ENCODE measurements at places on chromosomes 6 and 20.
A peak's percentile ranks its signal among the peaks of the same experiment; 100 is the strongest.

- no peak for DNase-seq
These were observed 32.5 kb downstream of the VSTM2L start for GRCh38 chr20:37935435-37935834.

DNA sequence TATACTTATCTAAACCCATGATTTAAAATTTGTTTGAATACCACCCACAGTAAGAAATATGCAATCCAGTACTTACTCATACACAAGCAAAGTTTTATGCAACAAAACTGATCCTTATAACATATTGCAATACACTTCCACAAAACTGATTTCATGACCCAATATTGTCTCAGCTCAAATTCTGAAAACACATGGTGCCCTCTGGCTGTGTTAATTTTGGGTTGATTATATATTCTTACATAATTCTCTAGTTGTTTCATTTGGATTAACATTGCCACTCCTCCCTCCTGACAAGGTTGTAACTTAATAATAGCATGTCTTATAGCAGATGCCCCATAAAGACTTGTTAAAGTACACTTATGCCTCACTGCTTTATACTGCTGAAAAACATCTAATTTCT, 73.0 kb upstream of the TULP1 start:
- DNase-seq = no peak

- DNase-seq = peak; percentile 47
These were observed 83.9 kb downstream of the SOD2 start for GRCh38 chr6:159608961-159609651.

- DNase-seq = no peak
These were observed 622.6 kb upstream of the PTCHD4 start for GRCh38 chr6:48733581-48733980.

DNA sequence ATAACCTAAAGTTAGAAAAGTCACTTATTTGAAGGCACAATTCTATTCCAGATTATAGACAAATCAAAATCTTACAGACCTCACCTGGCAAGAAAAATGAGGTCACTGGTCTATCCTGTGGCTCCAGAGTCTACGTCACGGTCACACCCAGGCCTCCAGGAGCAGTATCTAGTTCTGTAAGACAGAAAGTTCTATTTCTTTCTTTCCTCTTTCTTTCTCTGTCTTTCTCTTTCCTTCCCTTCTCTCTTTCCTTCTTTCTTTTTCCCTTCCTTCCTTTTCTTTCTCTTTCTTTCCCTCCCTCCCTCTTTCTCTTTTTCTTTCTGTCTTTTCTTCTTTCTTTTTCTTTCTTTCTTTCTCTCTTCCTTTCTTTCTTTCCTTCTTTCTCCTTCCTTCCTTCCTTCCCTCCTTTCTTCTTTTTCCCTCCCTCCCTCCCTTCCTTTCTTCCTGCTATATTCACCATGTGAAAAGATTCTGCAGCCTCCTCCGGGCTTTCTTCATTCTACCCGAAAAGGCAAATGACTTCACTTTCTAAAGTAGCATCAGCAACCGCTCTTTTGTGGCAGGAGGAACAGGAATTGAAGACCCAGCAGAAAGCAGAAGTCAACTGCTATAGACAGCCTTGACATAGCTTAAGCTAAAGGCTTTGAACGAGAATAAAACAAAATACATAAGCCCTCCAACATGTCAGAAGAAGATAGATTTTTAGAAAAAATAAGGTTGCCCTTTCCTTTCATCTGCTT, 83.9 kb upstream of the SIRPG start:
- DNase-seq = no peak

- DNase-seq = no peak
These were observed 118.2 kb downstream of the SLC16A10 start for GRCh38 chr6:111205502-111205901.

GRCh38 chr6:118649918-118650581, 1.3 kb downstream of the CEP85L start:
- DNase-seq = peak; percentile 58

GRCh38 chr20:58826271-58826670, 24.4 kb downstream of the GNAS-AS1 start:
- no peak for DNase-seq

DNA sequence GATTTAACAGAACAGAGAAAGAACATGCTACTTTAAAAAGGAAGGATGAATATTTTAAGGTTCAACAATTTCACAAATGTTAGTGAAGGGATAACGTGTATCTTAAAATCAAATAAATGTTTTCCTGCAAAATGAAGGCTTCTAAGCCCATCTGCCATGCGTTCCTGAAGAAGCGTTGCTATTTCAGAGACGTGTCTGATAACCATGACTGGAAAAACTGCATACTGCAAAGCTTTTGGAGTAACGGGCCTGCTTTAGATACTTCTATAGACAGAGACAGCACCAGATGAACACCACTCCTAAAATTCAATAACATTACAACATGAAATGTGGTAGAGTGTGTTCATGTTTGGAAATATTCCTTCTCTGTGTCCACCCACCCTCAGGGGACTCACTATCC, 126.0 kb downstream of the WDR27 start:
- DNase-seq = no peak

DNA sequence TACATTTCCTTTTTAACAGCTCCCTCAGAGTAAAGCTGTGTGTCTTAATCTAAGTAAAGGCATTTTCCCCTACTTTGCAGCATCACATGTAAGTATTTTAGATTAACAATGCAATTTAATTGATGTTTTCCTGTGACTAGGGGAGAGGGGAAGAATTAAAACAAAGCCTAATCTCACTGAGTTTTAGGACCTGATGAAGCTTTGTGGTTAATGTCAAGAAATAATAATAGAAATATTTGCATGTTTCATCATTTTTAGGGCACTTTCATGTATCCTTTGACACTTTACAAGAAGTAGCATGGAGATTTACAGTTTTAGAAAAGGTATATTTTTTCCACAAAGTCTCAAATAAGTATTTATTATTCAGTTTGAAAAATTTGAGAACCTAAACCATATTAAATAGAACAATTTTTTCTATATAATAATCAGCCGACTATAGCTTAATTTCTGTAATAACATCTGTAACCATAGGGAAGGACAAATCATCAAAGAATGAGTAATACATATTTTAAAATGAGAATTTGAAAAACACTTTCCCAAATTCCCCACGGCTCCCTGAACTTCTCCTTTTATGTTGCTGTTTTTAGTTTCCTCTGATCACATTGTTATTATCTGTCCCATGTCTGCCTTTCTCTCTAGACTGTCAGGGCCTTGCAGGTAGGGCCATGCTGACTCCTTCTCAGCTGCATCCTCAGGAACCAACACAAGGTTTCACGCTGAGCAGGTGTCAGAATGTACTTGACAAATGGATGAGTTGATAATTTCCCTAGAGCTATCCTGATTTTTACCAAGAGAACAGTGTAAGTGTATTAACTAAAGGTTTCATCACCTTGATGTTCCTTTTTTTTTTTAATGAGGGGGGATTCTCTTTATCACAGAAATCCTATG, 338.1 kb downstream of the SYNE1 start:
- DNase-seq = no peak

- no peak for DNase-seq
These were observed 54.8 kb upstream of the MBOAT1 start for GRCh38 chr6:20266851-20267608.

- DNase-seq = peak; percentile 19
These were observed 69.4 kb downstream of the CPNE5 start for GRCh38 chr6:36769676-36770499.

GRCh38 chr6:22651731-22652130, 82.4 kb downstream of the HDGFL1 start:
- DNase-seq = no peak

DNA sequence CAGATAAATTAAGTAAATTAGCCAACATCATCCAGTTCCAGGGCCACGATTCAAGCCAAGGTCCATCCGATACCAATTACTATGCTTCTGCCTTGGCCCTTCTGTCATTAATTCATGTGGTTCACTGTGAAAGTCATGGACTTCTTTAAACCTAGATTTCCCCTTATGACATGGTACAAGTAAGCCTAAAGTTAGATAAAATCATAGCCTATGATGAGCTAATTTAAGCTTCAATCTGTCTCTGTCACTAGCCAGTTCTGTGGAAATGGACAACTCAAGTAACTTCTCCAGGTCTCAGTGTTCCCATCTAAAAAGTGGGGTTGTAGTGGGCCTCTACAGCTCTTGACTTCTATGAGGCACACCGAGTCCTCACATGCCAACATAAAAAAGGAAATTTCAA, 225.5 kb upstream of the MARCKS start:
- no peak for DNase-seq

GRCh38 chr20:62834967-62835730, 18.3 kb downstream of the COL9A3 start:
- no peak for DNase-seq

GRCh38 chr6:11179419-11180202, 52.9 kb downstream of the NEDD9 start:
- peak; percentile 22 for DNase-seq

- peak; percentile 89 for DNase-seq
These were observed 143.5 kb downstream of the PDE7B start for GRCh38 chr6:135994857-135995544.

DNA sequence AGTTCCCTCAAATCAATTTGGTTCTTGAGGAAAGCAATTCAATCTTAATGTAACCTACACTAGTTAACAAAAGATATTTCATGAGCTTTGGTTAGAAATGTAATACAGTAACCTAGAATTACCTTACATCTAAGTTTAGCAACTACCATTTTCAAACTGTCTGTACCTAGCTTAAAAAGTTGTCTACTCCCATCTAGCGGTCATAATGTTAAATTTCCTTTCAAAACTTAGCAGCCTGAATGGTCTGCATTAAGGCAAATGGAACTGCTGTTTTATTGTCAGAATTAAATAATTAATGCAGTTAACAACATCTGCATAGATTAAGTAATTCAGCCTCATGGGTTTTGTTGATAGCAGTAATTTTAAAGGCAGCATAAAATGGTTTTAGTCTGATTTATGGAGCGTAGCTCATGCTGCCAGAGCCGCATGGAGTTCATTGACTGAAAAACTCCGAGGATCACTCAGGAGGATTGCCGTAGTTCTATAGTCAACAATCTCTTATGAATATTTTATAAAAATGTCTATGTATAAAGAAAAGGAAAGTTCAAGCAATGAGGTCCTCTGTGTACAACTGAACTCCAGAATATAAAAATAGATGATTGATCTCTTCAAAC, 485.4 kb upstream of the MANEA start:
- peak; percentile 83 for DNase-seq

- peak; percentile 44 for DNase-seq
These were observed 13.2 kb upstream of the MAP3K4 start for GRCh38 chr6:160978141-160978901.

GRCh38 chr6:132131351-132131750, 180.2 kb upstream of the CCN2 start:
- DNase-seq = no peak

DNA sequence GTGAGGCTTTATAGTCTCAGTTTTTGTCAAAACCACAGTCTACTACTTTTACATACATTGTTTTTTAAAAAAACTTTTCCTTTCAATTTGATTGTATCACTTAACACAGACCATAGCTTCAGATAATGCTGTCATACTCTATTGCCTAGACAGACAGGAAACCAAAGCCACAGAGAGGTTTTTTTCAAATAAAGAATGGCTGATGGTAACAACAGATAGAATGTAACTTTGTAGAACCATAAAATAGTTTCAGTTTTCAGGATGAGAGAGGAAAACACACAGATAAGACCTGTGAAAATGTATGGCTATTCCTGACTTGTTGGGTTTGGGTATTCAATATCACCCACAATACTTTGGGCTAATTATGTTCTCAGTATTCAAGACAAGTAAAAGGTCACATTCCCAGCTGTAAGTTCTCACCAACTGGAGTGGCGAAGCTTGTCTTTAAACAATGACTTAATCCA, 94.0 kb downstream of the ADGRG6 start:
- DNase-seq = peak; percentile 66

DNA sequence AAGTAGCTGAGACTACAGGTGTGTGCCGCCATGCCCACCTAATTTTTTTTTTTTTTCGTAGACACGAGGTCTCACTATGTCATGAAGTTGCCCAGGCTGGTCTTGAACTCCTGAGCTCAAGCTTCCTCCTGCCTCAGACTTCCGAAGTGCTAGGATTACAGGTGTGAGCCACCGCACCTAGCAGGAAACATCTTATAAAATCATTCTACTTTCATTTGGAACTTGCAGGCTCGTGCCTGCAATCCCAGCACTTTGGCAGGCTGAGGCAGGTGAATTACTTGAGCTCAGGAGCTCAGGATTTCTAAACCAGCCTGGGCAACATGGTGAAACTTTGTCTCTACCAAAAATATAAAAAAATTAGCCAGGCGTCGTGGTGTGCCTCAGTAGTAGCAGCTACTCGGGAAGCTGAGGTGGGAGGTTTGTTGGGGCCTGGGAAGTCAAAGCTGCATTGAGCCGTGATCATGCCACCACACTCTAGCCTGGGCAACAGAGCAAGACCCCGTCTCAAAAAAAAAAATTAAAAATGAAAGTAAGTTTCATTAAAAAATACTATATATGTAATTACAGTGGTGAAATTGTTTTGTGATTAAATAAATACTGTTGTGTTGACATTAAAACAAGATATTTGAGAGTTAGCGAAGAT, 15.1 kb downstream of the MAPK14 start:
- no peak for DNase-seq

DNA sequence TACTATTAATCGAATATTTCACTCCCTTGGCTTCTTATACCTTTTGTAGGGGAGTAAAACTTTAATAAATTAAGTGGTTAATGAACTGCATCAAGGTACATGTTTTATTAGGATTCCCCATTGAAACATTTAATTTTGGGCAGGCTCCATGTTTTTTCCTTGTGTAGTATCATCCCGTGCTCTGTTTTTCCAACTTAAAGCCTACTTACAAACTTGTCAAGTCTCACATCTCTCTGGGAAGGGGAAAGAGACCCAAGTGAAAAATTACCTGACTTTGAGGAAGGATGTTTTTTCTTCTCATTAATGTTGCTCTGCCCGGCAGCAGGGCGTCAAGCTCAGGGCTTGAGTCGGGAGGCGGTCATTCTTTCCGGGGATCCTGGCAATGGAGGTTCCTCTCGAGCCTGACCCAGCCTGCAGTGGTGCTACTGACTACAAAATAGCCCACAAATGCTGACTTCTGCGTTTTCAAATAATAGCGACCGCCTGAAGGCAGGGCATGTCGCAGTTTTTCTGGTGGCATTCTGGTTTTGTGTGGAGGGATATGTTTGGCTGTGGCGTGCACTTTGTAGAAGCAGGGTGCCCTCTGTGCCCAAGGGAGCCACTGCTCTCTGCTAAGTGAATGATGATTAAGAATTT, 2.4 kb downstream of the DSP start:
- peak; percentile 2 for DNase-seq

- DNase-seq = no peak
These were observed 87.8 kb downstream of the CARMIL1 start for GRCh38 chr6:25366903-25367545.

GRCh38 chr20:58065508-58066361, 162.7 kb downstream of the ANKRD60 start:
- DNase-seq = peak; percentile 66

DNA sequence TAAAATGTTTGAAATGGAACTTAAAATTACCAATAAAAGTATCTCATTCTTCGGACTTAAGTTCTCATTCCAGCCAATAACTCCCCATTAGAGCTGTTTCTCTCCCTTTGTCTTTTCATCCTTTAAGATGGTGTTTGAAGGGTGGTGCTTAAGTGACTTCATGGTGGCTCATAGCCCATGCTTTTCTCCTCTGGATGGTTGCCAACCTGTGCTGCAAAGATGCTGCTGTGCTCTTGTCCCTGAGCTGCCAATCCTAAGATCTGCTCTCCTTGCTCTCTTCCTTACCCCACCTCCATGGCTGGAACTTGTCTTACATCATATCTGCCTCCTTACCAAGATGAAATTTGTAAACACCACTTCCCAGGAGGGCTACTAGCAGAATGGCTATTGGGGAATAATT, 31.6 kb upstream of the PNRC1 start:
- DNase-seq = no peak

All from astrocyte of the spinal cord (primary cell).